ENCODE measurements at places on chromosomes 3 and 15. TPM values are rescaled to one million over a fixed set of nuclear protein-coding genes. Genes with fewer than 3 reads are reported as not detected.

DNA sequence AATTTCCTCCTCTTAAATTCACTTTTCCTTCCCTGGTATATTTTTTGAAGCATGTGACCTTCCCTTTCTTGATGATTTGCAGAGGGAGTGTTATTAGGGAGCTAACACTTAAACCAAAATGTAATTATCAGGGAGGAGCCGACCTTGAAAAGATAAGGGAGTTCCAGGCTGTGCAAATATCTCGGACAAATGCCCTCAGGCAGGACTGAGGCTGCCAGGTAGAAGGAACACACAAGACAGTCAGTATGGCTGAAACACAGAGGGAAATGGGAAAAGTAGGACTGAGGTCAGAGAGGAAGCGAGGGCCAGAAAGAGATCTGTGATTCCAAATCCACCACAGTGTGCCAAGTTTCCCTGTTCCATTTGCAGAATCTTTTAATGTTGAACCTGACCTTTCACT is 221.0 kb downstream of the CNTN3 start:
- no peak for ATAC-seq

- ATAC-seq: no peak
These were observed 83.0 kb downstream of the CNTN3 start for GRCh38 chr3:74531491-74531890.

DNA sequence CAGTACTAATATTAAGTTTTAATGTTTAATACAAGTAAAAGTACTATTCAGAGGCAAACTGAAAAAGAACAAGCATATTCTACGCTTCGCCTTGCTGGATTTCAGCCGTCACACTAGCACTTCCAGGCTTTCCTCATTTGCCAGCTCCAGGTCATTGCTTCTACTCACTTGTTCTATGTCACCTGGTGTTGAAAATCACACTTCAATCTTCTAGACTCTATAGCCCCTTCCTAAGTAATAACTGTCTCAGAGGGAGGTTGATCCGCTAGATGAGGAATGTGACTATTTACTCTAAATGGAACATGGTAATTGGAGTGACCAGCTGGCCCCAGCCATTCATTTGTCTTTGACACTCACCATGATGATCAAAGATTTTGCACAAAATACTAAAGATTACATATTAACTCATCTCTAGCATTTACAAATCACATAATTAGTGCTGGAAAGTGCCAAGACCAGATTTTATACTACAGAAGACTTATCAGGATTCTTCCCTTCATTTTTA is 92.0 kb downstream of the GAP43 start:
- ATAC-seq: peak; percentile 27

- ATAC-seq: no peak
These were observed 273.6 kb downstream of the THRB start for GRCh38 chr3:24220859-24221657.

DNA sequence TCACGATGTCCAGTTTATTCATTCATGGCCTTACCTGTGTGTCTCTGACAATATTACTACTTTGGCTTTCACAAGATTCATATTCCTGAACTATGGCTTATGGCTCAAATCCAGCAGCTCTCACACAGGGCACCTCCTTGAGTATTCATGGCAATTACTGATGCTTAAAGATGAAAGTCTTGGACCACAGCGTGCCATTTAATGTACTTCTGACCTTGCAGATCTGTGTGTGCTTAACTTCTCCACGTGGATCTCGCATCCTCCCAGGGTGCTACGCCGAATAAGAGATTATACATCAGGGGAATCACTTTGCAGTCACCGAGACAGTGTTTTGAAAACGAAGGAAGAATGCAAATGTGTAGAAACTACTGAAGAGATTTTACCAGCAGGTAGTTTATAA is 147.5 kb downstream of the TNIK start:
- ATAC-seq: no peak

- no peak for ATAC-seq
These were observed 67.6 kb downstream of the TUSC7 start for GRCh38 chr3:116776880-116777785.

DNA sequence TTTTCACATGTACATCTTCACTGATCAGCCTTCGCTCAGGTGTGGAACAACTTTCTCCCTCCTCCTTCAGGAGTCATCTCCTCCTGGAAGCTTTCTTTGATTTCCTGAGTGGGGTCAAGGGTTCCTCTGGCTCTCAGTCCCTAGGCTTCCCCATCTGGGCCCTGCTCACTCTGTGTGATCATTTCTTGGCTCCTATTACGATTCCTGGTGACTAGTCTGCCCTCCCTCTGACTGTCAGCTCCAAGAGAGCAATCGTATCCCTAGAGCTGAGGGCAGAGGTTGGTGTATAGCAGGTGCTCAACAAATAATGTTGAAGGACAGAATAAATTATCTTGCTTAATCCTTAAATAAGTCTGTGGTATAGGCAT is 15.3 kb upstream of the PRKCD start:
- no peak for ATAC-seq

GRCh38 chr15:32882955-32883354 is 165.2 kb downstream of the GREM1 start:
- no peak for ATAC-seq

DNA sequence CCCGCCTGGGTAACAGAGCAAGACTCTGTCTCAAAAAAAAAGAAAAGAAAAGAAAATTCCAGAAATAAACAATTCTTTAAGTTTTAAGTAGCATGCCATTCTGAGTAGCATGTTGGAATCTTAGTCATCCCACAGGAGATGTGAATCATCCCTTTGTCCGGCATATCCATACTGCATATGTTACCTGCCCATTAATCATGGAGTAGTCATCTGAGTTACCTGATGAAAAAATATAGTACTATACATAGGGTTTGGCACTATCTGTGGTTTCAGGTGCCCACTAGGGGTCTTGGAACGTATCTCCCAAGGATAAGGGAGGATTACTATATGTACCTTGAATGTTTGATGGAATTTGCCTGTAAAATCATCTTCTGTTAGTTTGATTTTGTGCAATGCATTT is 6.3 kb upstream of the CCR4 start:
- no peak for ATAC-seq

DNA sequence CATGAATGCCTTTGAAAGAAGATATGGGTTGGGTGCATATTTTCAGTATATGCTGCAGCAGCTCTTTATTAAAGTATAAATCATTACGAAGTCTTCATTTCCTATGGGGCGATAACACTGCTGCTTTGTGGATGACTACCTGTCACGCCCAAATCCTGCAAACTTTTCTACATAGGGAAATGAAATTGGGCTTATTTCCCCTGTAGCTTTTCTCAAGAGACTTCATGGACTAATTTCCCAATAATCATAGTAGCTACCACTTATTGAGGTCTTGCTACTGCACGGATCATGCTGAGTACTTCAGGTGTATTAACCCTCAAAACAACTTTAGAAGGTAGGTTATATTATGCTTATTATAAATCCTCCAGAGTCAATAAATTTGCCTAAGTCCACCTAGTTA is 8.0 kb downstream of the TGFBR2 start:
- no peak for ATAC-seq

- ATAC-seq: no peak
These were observed 177.0 kb downstream of the ZBBX start for GRCh38 chr3:167203062-167203461.

EPHA3 gene
- total RNA-seq: 45.8 TPM

TIMP4 gene
- total RNA-seq: 1.6 TPM

ABHD17C gene
- 10.1 TPM for total RNA-seq

EPHB3 gene
- 2.3 TPM for total RNA-seq
